Pancreas (tissue), 10 donors: ENCODE measurements at places on chromosomes 6 and 20. TPM values are rescaled to one million over a fixed set of nuclear protein-coding genes. Genes with fewer than 3 reads are reported as not detected.

- H3K4me3 ChIP-seq: no peak overlapping the region
- DNase-seq: no peak
- no peaks in the 10 kb centered on the region for H3K36me3 ChIP-seq
- no peak overlapping the region for H3K27ac ChIP-seq
- no peaks in the 10 kb centered on the region for H3K27me3 ChIP-seq
These were observed 441.4 kb downstream of the COL12A1 start for GRCh38 chr6:74764486-74764885.

GRCh38 chr6:32046450-32047083 is 8.4 kb downstream of the CYP21A2 start:
- no peaks in the 10 kb centered on the region for H3K27me3 ChIP-seq
- H3K27ac ChIP-seq: no peak overlapping the region
- H3K4me1 ChIP-seq: no peaks in the 10 kb centered on the region

CTCFL gene
- total RNA-seq: 0.16 TPM

- no peak for DNase-seq
- no peak overlapping the region for H3K4me3 ChIP-seq
- H3K36me3 ChIP-seq: no peaks in the 10 kb centered on the region
- no peaks in the 10 kb centered on the region for H3K4me1 ChIP-seq
These were observed 9.6 kb upstream of the DEFB121 start for GRCh38 chr20:31415653-31416052.

DEFB132 gene
- total RNA-seq: not detected

DNA sequence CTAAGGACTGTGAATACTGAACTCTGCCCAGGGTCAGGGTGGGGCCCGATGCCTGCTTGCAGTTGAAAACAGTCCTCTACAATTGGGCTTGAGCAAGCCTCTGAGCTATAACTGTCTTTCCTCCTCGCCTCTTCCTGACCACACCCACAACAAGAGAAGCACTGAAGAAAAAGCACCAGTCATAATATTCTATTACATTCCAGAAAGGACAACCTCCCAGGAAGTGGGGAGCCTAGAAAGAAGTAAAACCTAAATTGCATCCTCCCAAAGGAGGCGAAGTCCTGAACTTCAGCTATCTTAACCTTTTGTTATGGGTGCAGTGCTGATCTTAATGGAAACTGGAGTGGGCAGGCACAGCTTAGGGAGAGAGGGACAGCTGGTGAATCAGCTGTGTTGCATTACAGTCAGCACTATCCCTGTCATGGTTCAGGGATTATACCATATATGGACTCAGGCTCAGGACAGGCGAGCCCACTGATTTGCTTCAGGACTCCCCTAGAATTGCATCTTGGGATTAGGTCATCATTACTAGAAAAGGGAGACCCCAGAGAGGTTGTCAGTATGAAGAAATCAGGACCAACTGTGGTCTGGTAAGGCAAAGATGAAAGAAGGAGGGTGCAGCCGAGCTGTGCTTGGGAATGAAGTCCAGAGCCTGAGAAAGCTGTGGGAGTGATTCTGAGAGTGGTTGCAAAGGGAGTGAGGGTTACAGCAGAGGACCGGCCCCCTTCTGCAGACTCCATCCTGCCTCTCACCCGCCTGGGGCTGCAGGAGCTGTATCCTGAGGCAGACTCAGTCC is 18.3 kb upstream of the TRAM2 start:
- no peak overlapping the region for H3K27ac ChIP-seq
- H3K36me3 ChIP-seq: no peaks in the 10 kb centered on the region
- no peaks in the 10 kb centered on the region for H3K27me3 ChIP-seq
- no peak for DNase-seq
- no peak overlapping the region for H3K4me3 ChIP-seq
